ENCODE measurements at places on chromosomes 2 and 18.

DNA sequence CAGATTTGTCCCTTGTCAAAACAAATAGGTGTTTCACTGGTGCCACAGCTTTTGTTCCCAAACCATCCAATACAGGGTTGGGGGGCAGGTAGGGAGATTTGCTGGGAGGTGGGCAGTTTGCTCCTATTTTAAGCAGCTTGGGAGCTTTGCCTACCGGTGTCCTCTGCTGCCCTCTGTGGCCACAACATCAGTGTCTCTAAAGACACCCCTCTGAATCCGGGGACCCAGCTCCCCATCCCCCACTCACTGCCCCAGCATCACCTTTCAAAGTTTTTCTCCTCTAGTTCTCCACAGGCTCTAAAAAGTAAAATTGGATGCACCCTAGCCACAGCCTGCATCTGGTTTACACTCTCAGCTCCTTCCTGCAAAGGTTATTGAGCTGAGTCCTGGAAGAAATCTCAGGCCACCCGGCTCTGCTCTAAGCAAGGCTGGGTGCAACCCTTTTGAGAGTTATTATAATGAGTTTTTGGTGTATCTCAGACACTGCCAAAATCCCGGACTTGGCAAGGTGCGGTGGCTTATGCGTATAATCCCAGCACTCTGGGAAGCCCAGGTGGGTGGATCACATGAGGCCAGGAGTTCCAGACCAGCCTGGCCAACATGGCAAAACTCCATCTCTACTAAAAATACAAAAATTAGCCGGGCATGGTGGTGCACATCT is 2.9 kb upstream of the EPAS1 start:
- no peak for DNase-seq

- no peak for DNase-seq
These were observed 42.5 kb upstream of the LCLAT1 start for GRCh38 chr2:30404319-30405259.

- no peak for DNase-seq
These were observed 45.7 kb downstream of the NDUFA10 start for GRCh38 chr2:239979243-239980023.

DNA sequence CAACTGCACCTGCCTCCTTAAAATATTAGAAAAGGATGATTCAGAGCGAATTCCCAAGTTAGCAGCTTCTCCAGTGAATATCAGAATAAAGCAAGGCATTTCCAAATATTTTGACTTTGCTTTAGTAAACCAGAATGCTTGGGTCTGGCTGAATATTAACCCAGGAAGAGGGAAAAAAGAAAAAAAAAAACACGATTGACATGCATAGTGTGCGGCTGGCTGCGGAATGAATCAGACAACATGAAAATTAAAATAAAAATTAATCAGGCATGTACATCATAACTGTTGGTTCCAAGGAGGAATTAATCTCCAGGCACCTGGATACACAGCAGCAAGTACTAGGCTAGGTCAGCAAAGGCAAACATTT is 105.8 kb upstream of the NCKAP5 start:
- DNase-seq: no peak

DNA sequence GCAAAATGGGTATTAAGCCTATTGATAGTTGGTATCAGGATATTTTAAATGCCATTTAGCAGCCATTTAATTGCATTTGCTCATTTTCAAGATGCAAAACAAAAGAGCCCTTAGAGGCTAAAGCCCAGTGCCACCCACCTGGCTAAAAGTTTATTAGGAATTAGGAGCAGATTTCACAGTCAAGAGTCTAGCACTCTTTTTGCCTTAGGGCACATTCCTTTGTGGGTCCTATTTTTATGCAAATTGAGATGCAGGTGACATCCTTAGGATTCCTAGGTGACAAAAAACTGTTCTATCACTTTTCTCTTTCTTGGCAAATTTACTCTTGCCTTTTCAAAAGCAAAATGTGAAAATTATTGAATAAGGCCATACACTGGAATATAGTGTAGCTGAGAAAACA is 42.0 kb downstream of the CTNNA2 start:
- no peak for DNase-seq

GRCh38 chr2:201926067-201926466 is 107.6 kb upstream of the FZD7 start:
- no peak for DNase-seq

GRCh38 chr2:39851651-39852110 is 72.6 kb upstream of the THUMPD2 start:
- no peak for DNase-seq

DNA sequence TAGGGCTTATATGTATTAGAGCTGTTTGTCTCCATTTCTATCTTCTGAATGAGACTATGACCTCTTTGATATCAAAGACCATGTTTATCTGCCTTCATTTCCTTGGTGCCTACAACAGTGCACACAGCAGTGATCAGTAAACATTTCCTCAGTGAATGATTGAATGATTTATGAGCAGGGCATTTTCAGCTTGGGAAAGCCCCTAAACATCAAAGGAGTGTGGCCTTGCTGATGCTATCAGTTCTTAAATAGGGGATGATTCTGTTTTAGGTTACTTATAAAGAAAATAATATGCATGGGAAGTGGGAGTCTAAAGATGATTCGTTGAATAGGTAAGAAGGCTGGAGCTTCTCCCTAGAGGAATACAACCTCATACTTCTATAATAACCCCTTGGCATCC is 425.3 kb downstream of the ZNF521 start:
- no peak for DNase-seq

DNA sequence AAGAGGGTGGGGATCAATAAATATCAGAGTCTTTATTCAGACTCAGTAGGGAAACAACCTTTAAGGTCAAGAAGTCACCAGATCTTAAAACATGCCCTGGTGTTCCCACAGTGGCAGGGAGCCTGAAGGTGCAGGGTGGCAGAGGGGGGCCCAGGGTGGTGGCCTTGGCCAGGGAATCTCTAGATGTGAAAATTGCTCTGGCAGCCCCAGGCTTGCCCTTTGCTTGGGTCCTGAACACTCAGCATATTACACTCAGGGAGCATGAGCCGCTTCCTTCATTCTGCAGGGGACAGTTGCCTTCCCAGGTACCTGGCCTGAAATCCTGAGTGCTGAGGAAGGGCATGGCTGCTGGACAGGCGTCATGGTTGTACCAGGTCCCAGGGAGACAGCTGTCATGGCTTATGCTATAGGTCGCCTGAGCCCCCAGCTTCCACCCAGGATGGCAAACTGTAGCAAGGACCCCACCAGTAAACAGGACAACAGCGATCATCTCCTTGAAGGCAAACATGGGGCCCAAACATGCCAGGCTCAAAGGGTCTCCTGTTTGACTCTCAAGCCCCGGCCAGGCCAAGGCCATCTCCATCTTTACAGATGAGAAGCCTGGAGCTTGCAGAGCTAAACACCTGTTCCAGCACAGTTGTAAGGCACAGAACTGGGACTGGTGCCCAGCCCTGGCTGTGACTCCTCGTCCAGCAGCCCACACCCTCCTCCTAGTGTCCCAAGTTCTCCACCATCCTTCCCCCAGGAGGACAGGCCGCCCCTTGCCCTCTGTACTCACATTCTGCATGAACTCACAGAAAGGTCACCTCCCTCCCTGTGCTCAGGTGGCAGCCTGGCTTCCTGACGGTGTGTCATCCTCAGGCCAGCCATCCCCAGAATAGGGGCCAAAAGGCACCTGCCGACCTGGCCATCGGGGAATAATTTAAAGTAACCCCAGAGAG is 14.6 kb downstream of the ABCG8 start:
- no peak for DNase-seq

GRCh38 chr2:111054791-111055691 is 65.7 kb upstream of the BCL2L11 start:
- no peak for DNase-seq

GRCh38 chr18:59263661-59264060 is 9.6 kb downstream of the RAX start:
- no peak for DNase-seq

DNA sequence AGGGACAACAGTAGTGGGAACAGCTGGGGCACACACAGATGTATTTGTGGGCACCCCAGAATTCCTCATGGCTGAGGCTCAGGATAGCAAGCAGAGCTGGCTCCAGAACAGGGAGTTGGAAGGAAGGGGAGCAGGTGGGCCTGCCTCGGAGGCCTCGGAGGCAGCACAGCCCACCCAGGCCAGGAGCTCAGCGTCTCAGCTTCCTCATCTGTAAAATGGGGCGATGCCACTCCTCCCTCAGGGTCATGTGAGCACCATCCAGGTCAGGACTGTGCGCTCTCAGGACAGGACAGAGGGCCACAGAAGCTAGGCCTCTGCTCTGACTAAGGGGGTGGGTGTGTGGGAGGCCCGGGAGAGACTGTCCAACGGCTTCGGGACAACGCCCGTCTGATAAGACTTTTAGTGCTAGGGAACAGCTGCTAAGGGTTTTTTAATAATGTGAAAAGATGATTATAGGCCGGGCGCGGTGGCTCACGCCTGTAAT is 106.2 kb downstream of the HDAC4 start:
- DNase-seq: no peak

DNA sequence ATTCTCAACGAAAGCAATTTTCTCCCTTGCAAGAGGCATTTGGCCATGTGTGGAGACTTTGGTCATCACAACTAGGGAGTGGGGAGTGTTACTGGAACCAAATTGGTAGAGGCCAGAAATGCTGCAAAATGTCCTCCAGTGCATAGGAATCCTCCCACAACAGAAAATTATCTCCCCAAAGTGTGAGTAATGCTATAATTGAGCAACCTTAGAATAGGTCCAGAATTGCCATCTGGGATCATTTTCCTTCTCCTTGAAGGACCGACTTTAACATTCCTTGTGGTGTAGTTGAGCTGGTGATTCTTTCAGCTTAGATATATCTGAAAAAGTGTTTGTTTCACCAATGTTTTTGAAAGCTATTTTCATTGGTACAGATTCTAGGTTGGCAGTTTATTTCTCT is 111.2 kb upstream of the SMIM21 start:
- no peak for DNase-seq

GRCh38 chr18:29436459-29436858 is 1259.5 kb upstream of the CDH2 start:
- no peak for DNase-seq

DNA sequence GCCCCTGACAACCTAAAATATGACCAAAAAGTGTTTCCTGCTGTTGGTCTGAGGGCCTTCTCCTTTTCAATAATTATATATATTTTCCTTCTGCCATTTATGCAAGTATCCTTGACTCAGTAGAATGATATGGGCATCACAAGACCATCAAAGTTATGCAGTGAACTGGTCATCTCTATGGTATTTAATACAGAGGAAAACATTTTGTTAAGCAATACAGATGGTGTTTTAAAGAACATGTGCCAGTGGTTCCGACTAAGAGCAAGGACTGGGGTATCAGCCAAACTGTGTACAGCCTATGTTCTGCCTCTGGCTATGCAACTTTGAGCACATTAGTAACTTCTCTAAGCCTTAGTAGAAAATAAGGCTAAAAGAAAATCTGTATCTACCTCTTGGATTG is 179.0 kb downstream of the TRABD2A start:
- DNase-seq: no peak

GRCh38 chr2:139083121-139083520 is 302.9 kb upstream of the NXPH2 start:
- no peak for DNase-seq

DNA sequence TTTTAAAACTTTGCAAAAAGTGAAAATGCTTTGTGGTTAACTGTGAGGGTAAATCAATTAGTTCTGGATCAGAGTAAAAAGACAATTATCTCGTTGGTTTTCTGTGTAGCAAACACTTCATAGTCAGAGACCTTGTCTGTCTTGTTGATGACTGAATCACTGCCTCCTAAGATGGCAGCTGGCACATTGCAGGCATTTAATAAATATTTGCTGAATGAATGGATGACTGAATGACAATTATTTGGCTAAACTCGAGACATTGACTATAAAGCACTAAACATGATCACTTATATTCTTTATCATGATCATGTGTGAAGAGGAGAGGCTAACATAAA is 96.2 kb downstream of the MAIP1 start:
- no peak for DNase-seq

DNA sequence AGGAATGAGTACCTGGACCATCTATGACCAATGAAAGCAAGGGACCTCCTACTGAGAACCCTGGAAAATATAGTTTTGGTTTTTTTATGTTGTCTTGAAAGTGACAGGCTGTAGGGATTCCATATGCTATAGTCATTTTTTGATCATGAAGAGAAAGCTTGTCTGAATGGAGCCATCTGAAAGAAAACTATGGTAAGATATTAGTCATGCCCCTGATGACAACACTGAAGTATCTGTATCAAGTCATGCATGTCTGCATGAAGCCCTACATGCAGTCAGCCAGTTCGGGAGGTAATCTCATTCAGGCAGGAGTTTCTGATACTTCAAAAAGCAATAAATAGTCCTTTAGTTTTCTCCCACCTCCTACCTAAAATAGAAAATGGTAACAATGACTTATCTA is 1042.0 kb downstream of the DPP10 start:
- no peak for DNase-seq

GRCh38 chr2:29900971-29901633 is 20.3 kb downstream of the ALK start:
- DNase-seq: no peak

DNA sequence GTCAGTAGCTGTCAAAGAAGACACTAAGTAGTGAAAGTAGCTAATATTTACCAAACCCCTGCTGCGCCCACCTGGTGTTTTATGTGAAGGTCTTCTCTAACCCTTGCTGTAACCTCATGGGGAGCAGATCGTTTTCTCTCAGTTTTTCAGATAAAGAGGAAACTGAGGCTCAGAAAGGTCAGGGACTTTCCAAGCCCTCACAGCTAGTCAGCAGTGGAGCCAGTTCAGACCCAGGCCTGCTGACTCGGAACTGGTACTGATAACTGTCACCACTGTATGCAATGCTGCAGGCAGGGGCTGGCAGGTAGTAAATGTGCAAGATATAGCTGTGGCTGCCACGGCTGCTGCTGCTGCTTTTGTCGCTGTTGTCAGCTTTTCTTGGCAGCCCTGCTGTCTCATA is 69.1 kb downstream of the LRRFIP1 start:
- DNase-seq: no peak

GRCh38 chr18:9865764-9866490 is 19.8 kb upstream of the TXNDC2 start:
- DNase-seq: no peak

- DNase-seq: no peak
These were observed 456.6 kb downstream of the THSD7B start for GRCh38 chr2:137221797-137222492.

GRCh38 chr2:189848276-189848675 is 64.0 kb downstream of the PMS1 start:
- peak; percentile 25 for DNase-seq

GRCh38 chr2:20174410-20174809 is 50.5 kb downstream of the SDC1 start:
- DNase-seq: no peak

- no peak for DNase-seq
These were observed 47.3 kb upstream of the MRPL33 start for GRCh38 chr2:27724191-27724590.

DNA sequence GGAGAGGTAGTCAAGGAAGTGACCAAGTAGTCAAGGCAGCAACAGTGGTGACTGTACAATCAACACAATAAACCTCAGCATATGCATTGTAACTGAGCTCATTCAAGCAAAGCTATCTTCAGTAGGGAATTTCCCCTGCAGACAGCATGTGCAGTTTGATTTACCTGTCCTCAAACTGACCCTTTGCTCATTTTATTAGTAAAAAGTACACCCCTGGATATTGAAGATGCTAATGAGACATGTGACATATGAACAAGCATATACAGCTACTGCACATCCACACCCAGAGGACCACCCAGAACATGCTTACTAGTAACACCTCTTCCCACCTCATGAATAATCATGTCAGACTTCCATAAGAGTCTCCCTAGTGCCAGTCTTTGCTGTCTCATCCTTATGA is 15.4 kb downstream of the C2orf81 start:
- no peak for DNase-seq

GRCh38 chr2:15147591-15147990 is 413.5 kb downstream of the NBAS start:
- no peak for DNase-seq

- DNase-seq: no peak
These were observed 183.9 kb downstream of the NCK2 start for GRCh38 chr2:105928563-105928962.

Data from cerebellum (tissue), 4 donors.